ENCODE measurements at places on chromosomes 4 and X.

DNA sequence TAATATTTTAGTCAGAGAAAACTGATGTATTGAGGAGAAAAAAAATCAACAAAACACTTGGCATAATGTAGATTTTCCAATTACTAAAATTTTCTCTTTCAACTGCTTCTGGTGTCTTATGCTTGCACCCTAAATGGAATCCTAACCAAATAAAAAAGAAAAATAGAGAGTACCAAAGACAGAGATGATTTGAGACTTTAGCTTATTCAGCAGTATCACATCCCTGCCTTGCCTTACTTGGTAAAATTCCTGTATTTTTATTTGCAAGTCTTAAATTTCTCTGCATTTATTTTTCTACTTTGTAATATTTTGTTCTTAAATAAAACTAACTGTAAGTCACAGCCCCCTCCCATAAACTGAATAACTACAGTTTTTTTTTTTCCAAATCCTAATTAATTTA lies 950.5 kb upstream of the INTU start:
- DNase-seq, result no peak

DNA sequence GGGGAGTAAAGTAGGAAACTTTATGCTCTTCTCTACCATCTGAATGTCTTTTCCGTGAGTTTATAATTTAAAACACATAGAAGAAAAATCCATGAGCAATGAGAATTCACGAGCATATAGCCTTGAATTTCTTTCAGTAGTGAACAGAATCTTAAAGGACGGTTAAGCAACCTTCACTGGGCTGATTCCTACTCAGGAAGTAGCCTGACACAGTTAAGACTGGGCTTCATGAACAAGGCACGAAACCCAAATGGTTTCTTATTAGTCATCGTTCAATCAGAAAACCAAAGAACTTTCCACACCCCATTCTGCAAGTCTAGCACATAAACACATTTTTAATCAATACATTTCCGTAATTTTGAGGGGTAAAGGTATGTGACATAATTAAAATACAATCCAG lies 95.8 kb downstream of the SH3KBP1 start:
- peak; percentile 20 for DNase-seq

DNA sequence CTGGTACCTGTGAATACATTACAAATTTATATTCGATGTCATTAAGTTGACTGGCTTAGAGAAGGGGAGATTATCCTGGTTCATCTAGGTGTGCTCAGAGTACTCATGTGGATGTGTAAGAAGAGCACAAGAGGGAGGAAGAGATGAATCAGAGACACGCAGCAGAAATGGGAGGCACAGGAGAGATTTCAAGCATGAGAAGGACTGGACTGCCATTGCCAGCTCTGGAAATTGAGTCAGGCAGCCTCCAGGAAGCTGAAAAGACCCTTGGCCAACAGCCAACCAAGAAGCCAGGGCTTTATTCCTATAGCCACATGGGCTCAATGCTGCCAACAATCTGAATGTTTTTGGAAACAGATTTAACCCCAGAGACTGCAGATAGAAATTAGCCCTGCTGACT lies 1390.0 kb downstream of the STIM2 start:
- no peak for DNase-seq

- DNase-seq, result peak; percentile 73
These were observed 745 bp downstream of the SLC39A8 start for GRCh38 chr4:102344520-102344953.

Measured in foreskin fibroblast (primary cell).